ENCODE measurements at places on chromosomes 11 and 22. TPM values are rescaled to one million over a fixed set of nuclear protein-coding genes. Genes with fewer than 3 reads are reported as not detected.

The SCGB2A2 gene
- not detected for total RNA-seq

The LINC01488 gene
- not detected for total RNA-seq

DNA sequence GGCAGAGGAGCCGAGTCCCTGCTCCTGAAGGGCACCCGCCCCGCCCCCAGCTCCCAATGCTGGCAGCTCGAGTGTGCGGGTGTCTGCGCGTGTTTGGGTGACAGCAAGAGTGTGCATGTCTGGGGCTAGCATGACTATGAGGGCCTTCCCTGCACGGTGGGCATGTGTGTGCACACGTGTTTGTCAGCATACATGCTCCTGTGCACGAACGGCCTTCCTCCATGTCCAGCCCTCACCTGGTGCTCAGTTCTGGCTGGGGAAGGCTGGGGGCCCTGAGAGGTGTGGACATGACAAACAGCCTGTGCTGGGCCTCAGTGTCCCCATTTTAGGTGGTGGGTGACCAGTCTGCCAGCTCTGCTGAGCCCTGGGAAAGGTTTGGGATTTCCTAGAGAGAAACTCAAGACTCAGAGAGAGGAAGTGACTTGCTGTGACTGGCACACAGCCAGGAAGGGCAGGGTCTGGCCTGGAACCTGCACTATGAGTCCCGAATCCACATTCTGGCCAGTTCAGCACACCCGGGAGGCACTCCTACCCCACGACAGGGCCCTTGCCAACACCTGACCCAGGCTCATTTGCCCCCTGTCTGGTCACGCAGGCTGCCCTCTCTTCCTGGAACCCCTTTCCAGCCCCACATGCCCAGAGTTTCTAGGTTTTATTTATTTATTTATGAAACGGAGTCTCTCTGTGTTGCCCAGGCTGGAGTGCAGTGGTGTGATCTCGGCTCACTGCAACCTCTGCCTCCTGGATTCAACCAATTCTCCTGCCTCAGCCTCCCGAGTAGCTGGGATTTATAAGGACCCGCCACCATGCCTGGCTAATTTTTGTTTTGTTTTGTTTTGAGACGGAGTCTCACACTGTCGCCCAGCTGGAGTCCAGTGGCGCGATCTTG lies 3.3 kb upstream of the SHISA8 start:
- no peak overlapping the region for H3K27ac ChIP-seq
- no peak for DNase-seq
- H3K27me3 ChIP-seq: peaks cover 4% of the 10 kb centered on the region
- no peak overlapping the region for H3K4me3 ChIP-seq

GRCh38 chr11:76596652-76597051 lies 73.9 kb downstream of the LRRC32 start:
- H3K27me3 ChIP-seq: no peaks in the 10 kb centered on the region
- H3K4me3 ChIP-seq: no peak overlapping the region
- no peak for DNase-seq
- H3K36me3 ChIP-seq: no peaks in the 10 kb centered on the region
- no peak overlapping the region for H3K27ac ChIP-seq

Measured in CD4-positive, alpha-beta memory T cell (primary cell).